Kidney (tissue), 22 donors: ENCODE measurements at places on chromosomes 4 and X. TPM values are rescaled to one million over a fixed set of nuclear protein-coding genes. Genes with fewer than 3 reads are reported as not detected.

The MGARP gene
- polyA plus RNA-seq: 4.3 TPM

The ZBED1 gene
- polyA plus RNA-seq: 20.6 TPM

The HTN1 gene
- polyA plus RNA-seq: not detected

DNA sequence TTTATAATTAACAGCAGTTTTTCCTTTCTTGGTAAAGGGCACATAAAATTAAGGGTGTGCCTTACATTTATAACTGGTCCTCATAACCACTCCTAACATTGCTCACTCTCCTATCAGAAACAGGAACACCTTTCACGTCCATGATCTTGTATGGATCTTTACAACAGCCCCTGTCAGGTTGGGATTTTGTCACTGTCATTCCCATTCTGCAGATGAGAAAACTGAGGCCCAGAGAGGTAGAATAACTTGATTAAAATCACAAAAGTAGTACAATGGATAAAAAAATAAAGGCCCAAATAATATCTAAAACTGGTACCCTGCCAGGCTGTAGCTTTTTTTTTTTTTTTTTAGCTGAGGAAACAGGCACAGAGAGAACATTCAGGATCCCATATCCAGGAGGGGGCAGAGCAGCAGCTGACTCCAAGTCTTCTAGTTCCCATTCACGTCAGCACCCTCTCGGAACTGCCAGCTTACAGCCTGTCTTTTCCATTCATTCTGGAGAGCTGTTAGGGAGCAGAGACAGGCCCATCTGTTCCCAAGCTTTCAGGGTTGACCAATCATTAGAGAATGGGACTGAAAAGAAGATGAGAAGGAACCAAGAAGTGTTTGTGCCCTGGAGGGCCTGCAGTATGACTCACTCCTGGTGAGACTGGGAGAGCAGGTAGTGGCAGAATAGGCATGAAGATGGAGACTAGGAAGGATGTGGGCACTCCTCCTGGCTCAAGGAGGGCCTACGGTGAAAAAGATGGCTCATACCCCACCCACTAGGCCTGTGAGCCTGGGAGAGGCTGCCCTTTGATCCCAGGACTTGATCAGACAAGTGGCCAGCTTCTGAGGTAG is 7.3 kb downstream of the SUV39H1 start:
- DNase-seq: no peak

- DNase-seq: no peak
Measured at GRCh38 chr4:93730760-93731159, 97.8 kb upstream of the ATOH1 start.

DNA sequence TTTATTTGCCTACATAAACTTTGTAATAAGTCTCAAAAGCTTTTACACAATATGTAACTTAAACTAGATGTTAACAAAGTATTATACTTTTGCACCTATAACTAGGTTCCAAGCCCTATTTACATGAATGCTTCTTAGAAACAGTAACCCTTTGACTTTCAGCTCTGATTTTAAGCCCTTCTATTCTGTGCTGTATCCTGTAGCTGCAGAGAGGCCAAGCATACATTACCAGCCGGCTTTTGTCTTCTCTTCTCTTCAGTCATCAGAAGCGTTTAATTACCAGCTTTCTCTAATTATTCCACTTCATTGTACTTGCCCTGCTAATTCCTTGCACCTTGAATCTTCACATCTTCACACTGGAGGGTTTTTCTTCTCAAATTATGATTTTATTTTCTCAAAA is 403.1 kb downstream of the PDGFC start:
- no peak for DNase-seq

DNA sequence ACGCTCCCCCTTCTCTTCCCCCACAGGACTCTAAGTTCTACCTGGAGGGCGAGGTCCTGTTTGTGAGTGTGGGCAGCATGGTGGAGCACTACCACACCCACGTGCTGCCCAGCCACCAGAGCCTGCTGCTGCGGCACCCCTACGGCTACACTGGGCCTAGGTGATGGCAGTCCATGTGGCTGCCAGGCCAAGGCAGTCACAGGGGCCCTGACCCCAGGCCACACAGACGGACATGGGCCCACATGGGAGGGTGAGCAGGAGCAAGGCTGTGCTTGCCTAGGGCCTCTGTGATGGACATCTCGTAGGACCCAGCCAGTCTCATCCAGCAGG is 10.0 kb upstream of the ADD1 start:
- DNase-seq: no peak

DNA sequence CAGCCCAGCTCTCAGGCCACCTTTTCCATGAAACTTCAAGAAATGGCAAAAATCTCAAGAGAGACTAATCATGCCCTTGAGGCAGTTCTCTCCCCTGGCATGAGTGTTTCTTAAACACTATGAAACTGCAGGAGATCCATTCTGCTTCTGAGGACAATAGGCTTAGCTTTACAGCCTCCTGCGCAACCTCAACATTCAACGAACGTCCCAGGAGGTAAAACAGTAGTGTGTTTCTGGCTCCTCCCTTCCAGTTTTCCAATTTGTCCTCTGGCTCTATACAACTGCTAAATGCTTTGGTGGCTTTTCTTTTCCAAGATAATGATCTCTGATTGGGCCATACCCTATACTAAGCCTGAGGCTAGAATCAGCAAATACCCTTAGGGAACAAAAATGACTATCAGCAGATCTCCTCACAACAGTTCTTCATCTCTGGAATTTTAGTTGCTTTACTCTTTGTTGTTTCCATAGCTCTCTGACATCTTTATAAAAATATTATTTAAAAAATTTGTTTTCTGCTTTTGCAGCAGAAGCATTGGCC is 87.0 kb upstream of the FAT1 start:
- no peak for DNase-seq

- no peak for DNase-seq
Measured at GRCh38 chr4:20639346-20639745, 60.9 kb upstream of the PACRGL start.
